ENCODE measurements at places on chromosomes 3 and 15.

DNA sequence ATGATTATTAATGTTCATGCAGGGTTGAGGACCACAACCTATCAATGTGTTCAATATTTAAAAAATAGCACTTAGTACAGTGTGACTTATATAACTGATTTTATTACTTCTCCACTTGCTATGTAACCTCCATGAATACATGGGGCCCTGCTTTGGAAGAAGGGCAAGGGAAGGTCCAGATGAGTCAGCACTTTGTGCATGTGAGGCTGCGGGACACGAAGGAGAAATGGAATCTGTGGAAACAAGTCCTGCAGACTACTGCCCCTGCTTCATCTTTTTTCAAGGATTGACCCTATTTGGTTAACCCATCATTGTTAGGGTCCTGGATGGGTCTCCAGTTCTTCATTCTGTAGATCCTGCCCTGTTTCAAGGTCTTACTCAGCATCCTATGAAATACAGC lies 1.6 kb downstream of the NXPE3 start:
- no peak for DNase-seq

GRCh38 chr3:20305647-20306046 lies 119.6 kb upstream of the SGO1 start:
- DNase-seq, result no peak

DNA sequence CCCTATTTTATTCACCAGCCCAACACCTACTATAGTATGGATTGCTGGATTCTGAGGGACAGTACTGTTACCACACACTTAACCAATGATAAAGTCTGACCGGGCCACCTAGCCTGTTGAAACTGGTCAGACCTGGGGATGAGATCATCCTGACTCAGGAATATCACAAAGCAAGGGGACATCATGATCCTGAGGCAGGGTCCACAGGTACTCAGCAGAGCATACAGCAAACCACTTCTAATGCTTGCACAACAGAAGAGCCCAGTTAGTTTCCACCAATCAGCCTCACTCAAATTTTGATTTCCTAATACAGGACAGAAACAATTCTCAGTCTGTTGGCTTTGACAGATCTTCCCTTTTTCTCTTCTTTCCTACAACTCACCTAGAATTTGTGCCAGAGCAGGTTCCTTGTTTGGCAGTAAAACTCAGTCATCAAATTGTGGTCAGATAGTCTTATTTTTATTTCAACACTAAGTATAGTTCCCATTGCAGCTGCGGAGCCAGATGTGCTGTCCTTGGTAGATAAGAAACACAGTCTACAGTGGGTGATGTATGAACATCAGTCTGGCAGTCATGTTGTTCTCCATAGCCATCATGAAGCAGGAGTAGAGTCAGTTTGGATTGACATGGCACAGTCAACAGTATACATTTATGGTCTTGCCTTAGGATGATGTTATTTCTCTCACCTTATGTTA lies 90.1 kb upstream of the PRR23C start:
- no peak for DNase-seq

DNA sequence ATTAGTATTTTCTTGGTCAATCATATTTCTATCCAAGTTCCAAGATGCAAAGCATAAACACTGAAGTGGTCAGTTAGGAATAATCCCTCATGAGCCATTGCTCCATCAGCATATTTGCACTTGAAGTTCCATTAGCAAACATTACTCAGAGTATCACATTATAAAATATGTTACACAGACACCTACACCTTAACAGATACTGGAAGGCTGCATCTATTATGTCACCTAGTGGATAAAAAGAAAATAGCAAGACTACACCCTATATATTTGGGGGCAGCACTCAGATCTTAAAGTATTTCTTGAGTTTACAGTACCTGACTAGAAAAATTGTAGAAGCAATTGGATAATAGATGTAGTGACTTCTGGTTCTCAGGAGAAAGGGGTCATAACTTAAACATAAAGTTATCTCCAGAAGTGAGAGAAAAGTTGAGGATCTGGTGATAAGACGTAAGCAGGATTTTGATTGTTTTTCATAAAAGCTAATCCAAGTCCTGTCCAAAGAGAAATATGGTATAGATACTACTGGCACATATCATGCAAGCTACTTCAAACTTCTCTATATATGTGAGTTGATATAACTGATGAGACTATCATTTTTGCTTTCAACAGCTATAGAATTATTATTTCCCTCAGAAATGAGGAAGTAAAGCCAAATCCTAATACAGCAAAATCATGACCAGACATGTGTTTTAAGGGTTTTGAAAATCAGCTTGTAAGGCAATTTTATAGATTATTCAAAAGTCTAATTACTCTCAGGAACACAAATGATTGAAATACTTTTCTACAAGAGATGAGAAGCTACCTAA lies 422.2 kb downstream of the GBE1 start:
- no peak for DNase-seq

DNA sequence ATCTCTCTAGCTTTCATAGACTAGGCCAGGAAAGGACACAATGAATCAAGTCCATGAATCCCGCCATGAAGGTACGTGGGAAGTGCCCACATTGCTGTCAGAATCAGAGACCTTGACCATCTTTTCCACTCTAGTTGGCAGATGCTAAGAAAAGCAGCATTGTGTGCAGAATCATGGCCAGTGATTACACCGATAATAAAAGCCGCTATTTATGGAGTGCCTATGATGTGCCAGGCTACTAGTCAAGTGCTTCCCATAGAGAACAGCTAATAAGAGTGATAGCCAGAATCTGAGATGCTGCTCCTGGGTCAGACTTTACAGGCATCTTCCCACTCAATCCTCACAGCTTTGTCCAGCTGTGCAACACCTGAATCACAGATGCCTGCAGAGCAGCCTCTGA lies 13.2 kb upstream of the RPL32 start:
- no peak for DNase-seq

DNA sequence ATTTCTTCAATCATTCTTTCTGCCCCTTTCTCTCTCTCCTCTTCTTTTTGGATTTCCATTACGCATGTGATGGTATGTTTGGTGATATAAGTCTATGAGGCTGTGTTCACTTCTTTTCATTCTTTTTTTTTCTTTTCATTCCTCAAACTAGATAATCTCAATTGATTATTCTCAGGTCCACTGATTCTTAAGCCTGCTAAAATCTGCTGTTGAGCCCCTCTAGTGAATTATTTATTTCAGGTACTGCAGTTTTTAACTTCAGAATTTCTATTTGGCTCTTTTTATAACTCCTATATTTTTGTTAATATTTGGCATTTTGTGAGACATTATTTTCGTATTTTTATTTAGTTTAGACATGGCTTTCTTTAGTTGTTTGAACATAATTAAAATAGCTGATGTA lies 671.3 kb upstream of the NECTIN3 start:
- DNase-seq, result no peak

DNA sequence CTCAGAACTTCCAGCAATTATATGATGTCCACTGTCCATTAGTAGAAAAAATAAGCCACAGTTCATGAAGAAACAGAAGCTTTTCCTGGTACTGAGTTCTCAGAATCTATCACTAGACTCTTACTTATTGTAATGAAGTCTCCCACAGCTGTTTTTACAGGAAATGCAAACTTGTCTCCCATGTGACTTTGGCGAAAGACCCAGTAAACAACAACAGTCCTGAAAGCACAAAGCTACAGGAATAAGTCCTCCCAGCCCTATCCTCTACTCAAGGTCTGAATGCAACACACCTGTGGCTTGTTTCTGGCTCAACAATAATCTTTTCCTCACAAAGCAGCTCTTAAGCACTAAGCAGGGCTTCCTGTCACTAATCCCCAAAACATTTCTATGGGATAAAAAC lies 55.9 kb downstream of the EOMES start:
- no peak for DNase-seq

DNA sequence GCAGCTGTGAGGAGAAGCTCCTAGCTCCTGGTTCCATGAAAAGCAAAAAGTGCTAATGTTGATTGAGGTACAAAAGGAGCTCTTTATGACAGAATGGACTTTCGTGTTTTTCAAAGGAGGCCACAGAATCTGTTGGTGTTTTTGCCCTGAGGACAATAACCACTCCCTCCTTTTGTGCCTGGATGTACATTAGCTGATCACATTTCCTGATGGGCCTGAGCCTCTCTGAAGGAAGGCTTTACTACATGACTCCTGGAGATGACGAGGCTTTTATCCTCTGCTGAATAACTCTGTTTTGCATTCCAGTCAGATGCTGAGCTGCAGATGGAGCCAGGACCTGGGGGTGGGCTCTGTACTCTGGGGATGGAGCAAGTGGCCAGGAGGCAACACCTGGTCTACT lies 301.9 kb downstream of the CACNA2D3 start:
- no peak for DNase-seq

- no peak for DNase-seq
These were observed 471.0 kb downstream of the ZPLD1 start for GRCh38 chr3:102905811-102906210.

DNA sequence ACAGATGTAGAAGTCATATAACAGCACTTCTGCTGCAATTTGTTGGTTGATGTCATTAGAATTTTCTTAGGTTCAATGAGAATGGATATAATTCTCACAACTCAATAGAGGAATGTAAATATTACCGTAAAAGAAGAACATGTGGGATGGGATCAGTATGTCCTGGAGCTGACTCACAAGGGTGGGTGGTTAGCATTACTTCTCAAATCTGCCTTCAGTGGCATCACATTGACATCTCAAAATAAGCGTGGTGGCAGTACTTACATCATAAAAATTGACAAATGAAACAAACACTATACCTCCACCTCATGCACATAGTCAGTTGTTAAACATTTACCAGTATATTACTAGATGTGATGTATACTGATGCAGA lies 1068.0 kb upstream of the CADM2 start:
- DNase-seq, result no peak

DNA sequence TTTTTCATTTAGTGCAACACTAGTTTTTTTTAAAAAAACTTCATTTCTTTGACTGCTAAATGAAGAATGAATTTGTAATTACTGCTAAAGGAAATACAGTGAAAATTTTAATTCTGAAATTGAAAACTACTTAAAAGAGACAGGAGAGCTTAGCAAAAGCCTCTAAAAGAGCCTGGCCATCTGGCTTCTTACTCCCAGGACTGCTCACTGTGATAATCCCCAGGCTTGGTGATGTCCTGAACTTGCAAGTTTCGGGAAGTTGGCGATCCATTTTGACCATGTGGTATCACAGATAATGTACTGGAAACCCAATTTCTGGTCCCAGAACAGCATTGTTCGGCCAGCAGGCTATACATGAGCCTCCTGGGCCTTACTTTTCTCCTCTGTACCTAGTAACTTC lies 292.1 kb downstream of the FGF12 start:
- DNase-seq, result no peak

DNA sequence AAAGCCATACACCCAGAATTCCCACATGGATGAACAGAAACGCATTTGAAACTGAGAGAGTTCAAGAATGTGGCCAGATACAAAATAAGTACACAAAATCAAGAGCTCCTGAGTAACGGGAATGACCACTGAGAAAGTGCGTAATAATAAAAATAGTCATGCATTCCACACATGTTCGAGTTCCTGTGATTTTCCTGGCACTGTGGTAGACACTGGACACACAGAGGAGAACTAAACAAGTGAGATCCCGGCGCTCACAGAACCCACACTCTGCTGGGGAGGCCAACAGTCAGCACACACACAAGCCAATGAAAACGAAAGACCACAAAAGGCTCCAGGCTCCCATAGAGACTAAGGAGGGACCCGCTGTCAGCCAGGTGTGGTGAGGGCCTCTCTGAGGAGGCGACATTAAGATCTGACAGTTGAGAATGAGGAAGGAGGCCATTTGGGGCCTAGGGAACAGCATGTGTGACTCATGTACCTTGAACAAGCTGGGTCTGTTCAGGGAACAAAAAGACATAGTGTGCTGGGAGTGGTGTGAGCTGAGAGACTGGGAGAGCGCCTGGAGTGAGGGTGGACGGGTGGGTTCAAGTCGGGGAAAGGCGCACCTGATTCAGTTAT lies 5.1 kb downstream of the FAM107A start:
- DNase-seq, result no peak
